ENCODE measurements at places on chromosomes 16 and 17.

DNA sequence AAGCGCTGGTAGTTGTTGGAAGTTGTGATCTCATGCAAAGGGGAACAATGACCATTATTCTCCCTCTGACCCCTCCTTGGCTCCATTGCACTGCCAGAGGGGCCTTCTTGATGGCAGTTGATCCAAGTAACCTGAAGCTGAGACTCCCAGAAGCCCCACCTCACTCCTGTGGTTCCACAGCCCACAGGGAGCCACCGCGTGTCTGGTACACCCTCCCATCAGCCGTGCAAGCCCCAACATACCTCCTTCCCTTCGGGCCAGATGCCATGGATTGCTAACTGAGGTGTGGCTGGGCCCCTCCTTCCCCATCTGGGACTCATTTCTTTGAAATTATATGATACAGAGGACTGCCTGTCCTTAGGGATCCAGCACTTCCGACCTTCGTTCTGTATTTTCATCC, 17.8 kb downstream of the SAP30BP start:
- H3K27me3 ChIP-seq: no peaks in the 10 kb centered on the region
- H3K4me3 ChIP-seq: no peak overlapping the region
- peak overlapping the region; percentile 87 for H3K27ac ChIP-seq
- DNase-seq: no peak

- peaks cover 60% of the 10 kb centered on the region for H3K4me1 ChIP-seq
- no peak overlapping the region for H3K4me3 ChIP-seq
- H3K27ac ChIP-seq: peak overlapping the region; percentile 73
- H3K27me3 ChIP-seq: no peaks in the 10 kb centered on the region
- no peak for DNase-seq
These were observed 38.5 kb downstream of the LIG3 start for GRCh38 chr17:35018814-35019213.

DNA sequence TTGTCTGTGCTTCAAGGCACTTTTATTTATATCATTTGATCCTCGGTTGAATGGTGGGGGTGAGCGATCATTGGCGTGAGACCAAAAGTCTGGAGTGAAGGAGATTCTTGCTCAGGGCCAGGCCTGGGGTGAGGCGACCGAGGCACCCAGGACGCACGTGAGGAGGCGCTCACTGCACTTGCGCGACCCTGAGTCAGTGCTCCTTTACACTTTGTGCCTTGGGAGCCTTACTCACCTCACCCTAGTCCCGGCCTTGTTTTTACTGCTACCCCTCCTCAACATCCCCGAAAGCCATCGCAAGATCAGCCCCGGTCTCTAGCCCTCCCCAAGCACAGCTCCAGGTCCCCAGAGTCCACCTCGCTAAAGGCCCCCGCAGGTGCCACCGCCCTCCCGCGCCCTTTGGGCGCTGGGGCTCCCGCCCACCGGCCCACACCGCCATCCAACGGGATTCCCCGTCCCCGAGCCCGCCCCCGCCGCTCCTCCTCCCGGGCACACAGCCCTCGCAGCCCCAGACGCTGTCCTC, 496 bp downstream of the EZH1 start:
- no peaks in the 10 kb centered on the region for H3K27me3 ChIP-seq
- no peak for DNase-seq
- H3K36me3 ChIP-seq: no peaks in the 10 kb centered on the region
- peak overlapping the region; percentile 86 for H3K4me3 ChIP-seq
- H3K4me1 ChIP-seq: peaks cover 42% of the 10 kb centered on the region

DNA sequence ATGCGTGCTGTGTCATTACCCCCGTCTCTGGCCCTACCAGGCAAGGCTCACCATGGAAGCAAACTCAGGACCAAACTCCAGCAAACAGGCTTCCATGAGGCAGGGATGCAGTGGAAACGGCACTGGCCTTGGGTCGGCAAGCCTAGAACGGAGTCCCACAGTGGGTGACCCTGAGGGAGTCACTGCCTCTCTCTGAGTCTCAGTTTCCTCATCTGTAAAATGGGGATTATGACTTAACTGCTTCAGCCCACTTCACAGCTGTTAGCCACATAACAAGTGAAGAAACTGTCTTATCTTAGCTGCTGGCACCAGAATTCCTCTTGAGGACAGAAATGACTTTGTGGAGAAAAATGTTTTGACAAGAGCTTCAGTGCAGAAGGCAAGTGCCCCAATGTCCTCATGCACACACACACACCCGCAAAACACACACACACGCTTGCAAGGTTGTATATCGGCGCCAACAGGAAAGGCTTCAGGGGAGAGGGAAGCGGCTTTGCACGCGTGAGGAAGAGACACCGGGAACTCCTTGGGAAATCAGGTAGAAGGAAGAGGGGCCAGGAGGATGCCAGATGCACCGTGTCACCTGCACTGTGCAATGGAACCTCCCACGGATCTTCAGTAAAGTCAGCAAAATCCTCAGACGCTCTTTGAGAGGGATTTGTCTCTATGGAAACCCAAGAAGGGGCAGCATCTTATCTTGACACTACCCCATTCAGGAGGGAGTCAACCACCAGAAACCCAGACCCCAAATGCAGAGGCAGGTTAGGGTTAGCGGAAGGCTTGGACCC, 53.7 kb downstream of the GSG1L start:
- no peaks in the 10 kb centered on the region for H3K36me3 ChIP-seq
- no peak overlapping the region for H3K4me3 ChIP-seq
- no peaks in the 10 kb centered on the region for H3K27me3 ChIP-seq
- no peaks in the 10 kb centered on the region for H3K4me1 ChIP-seq

DNA sequence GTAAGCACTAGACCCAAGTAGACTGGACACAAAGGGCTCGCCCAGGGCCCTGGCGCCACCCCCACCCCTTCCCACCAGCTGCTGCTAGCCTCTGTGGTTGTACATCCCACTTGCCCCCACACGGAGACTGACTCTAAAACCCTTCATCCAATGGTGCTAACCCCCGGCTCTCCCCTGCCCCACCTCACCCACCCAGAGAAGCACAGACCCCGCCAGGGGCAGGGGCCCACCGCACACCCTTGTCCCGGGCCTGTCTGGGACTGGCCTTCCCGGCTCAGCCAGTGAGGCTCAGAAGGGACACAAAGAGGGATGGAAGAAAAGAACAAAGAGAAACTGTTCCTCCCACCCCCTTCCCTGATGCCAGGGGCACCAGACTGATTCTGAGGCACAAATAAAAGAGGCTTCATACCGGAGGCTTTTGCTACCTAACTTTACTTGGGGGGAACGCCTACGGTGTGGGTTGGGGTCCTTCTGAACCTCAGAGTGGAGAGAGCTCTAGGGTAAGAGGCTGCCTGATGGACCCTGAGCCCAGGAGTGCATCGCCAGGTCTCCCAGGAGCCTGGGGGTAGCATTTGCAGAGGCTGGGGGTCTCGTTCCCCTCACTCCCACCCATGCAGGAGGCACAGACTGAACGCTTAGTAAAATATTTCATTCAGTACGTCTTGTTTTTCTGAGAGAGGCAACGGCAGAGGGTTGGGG, 8.2 kb downstream of the CORO6 start:
- no peaks in the 10 kb centered on the region for H3K27me3 ChIP-seq
- H3K36me3 ChIP-seq: no peaks in the 10 kb centered on the region
- peak overlapping the region; percentile 71 for H3K27ac ChIP-seq
- no peak overlapping the region for H3K4me3 ChIP-seq

DNA sequence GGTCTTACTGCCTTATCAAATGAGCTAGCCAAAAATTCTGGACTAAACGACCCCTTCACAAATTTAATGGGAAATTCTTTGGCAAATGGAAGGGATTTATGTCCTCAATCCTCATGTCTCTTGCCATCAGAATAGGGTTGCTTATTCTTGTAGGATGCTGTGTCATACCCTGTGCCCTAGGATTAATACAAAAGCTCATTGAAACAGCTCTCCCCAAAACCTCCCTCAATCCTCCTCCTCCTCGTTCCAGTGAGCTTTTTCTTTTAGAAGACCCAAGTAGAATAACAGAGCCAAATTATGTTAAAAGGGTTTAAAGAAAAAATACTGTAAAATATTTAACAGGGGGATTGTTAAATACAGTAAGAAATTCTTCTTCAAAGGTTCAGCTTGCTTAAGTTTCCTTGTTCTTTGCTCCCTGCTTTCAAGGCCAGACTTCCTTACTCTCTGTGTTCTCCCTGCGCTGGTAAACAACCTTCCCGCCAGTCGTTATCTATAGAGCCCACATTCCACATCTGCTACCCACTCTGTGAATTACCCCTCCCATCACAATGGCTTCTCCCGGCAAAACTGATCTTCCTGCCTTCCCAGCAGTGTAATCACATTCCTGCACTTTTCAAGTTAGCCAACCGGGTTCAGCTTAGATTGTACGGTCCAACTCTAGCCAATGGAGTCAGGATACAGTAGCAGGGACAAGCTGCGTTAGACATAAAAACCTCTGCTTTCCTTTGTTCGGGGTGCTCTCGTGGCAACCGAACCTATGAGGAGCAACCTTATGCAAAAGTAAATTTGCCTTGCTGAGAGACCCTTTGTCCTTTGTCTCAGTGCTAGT, 9.7 kb downstream of the HPR start:
- no peak for DNase-seq
- H3K4me3 ChIP-seq: no peak overlapping the region
- no peak overlapping the region for H3K27ac ChIP-seq
- no peaks in the 10 kb centered on the region for H3K4me1 ChIP-seq
- no peaks in the 10 kb centered on the region for H3K36me3 ChIP-seq
